ENCODE measurements at places on chromosomes 2 and 18. TPM values are rescaled to one million over a fixed set of nuclear protein-coding genes. Genes with fewer than 3 reads are reported as not detected.
A peak's percentile ranks its signal among the peaks of the same experiment; 100 is the strongest.

DNA sequence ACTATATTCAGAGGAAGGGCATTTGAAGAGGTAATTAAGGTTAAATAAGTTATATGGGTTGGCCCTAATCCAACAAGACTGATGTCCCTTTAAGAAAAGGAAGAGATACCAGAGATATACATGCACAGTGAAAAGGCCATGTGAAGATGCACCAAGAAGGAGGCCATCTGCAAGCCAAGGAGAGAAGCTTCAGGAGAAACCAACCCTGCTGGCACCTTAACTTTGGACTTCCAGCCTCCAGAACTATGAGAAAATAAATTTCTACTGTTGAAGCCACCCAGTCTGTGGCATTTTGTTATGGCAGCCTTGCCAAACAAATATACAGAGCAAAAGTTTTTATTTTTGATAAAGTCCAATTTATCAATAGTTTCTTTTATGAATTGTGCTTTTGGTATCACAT lies 51.0 kb downstream of the MAP4K3 start:
- no peak for DNase-seq

GRCh38 chr2:8058652-8059051 lies 623.2 kb upstream of the ID2 start:
- DNase-seq, result no peak

DNA sequence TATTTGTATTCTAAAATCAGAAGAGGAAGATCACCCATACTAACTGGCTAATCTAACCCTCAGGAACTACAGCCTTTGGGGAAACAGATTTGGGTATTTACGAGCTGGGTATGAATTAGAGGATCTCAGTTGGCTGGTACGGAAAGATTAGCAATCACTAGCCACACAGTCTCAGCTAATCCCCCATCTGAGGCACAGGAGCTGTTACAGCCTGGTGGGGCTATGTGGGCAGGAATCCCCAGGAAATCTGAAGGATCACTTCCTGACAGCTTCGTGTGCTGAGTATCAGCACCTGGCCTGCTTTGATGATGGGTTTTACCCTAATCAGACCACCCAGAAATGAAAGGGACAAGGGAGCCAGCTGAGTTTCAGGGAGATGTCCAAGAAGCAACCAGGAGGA lies 206.3 kb downstream of the AFF3 start:
- DNase-seq, result no peak

- DNase-seq, result no peak
These were observed 652.7 kb downstream of the DCDC2C start for GRCh38 chr2:4356109-4356508.

DNA sequence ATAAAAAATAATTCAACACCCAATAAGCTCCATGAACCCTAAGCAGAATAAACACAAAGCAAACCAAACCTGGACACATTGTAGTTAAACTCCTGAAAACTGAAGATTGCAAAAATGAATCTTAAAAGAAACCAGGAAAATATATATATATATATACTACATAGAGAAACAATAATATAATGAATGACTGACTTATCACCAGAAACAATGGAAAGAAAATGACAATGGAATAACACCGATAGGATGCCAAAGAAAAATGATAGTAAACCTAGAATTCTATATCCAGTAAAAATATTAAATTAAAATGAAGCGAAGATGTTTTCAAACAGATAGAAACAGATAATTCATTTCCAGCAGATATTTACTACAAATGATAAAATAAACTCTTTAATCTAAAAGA lies 346.9 kb downstream of the IRS1 start:
- DNase-seq, result no peak

GRCh38 chr18:75029481-75029880 lies 179.5 kb downstream of the PTGR3 start:
- DNase-seq, result no peak

- no peak for DNase-seq
These were observed 45.1 kb downstream of the FARSB start for GRCh38 chr2:222610746-222611145.

DNA sequence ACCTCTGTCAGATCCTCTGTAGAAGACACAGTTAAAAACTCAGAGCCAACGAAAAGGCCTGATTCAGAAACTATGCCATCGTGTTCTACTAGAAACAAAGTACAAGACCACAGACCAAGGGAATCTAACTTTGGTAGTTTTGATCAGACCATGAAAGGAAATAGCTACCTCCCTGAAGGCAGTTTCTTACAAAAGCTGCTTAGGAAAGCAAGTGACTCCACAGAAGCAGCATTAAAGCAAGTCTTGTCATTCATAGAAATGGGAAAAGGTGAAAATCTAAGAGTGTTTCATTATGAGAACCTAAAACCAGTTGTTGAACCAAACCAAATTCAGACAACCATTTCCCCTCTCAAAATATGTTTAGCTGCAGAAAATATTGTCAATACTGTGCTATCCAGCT lies 58.2 kb downstream of the FSIP2 start:
- no peak for DNase-seq

DNA sequence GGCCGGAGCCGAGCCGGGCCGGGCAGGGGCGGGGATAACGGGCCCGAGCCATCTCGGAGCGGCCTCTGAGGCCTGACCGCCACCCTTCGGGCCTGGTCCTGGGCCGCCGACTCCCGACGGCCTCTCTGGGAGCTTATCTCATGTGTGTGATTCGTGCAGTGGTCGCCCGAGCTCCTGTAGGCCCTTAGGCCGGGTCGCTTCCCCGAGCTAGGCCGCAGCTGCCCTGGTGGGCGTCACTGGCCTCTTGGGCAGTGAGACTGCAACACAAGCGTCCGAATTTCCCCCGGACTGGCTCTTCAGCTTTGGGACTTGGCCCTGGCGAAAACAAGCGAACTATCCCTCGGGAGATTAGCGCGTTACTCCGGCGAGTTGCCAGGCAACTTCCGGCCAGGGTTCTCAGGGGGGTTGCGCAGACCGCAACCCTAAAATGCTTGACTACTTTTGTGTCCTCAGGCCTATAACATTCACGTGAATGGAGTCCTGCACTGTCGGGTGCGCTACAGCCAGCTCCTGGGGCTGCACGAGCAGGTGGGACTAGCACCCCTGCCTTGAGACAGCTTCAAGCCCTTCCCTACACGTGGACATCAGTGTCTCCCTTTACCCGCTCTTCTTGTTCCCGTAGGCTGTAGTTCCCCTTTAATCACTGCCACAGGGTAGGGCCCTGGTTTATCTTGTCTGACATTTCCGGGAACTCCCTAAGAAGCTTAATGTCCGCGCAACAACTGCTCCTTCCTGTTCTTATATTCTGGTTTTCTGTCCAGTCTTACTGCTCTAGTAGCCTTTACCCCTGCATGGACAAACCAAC lies 602 bp downstream of the SNX17 start:
- peak; percentile 46 for DNase-seq

GRCh38 chr2:236264256-236264655 lies at the start of gene ASB18:
Gene ASB18, minus strand, starts transcription at chr2:236264406. Its CDS starts 61 bp downstream, at chr2:236264345.
- DNase-seq, result no peak

DNA sequence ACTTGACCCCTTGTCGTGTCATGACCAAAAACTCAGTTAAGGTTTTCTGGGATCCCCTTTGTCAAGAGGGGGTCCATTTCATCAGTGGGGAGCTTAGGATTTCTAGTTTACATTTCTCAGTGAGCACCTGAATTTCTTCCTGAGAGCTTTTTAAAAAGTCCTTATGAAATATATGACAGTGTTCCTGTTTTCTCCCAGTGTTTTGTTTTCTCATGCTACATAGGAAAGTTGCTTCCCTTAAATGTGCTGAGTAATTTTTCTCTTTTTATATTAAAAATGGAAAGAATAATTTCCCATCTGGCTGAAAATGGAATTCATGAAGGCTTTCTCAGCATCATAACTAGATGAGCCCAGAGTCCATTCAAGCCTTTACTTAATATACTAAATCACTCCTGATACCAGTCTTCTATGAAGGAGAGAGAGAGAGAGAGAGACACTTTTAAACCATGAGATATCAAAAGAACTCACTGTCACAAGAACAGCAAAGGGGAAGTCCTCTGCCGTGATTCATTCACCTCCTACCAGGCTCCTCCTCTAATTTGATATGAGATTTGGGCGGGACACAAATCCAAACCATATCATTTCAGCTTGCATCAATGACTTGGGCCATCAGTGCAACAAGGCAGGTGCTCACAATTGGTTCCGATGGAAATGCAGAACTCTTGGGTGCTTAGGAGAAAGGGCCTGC lies 61.1 kb downstream of the XRCC5 start:
- no peak for DNase-seq

DNA sequence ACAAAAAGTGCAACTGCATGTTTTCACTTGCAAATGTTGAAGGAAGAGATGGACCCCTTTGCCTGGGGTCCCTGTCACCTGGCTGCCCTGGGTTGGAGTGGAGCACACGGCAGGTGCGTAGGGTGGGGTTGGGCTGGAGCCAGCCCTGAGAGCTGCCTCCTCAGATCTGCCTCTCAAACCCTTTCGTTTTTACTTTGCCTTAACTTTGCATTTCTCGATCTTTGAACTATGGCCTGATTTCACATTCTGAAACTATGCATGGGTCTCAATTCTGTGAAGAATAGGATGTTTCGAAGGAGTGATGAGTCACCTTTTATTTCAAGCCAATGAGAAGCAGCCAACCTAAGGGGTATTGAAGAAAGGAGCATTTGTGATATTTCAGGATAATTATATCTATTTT lies 132.8 kb downstream of the ACOXL start:
- DNase-seq, result no peak

Gene SANBR
- 4.8 TPM for polyA plus RNA-seq

Gene FBXO36
- polyA plus RNA-seq, result 0.92 TPM

Gene EPHA4
- 11.9 TPM for polyA plus RNA-seq

Gene ANKRD62
- not detected for polyA plus RNA-seq

Gene TNFAIP6
- not detected for polyA plus RNA-seq

Gene SGPP2
- polyA plus RNA-seq, result not detected

Gene ITPRIPL1
- 2.6 TPM for polyA plus RNA-seq

Gene ADRA2B
- not detected for polyA plus RNA-seq

Gene UGT1A10
- not detected for polyA plus RNA-seq

Gene DSC1
- not detected for polyA plus RNA-seq

Gene DSEL
- polyA plus RNA-seq, result 2.0 TPM

Gene HSPD1
- 73.2 TPM for polyA plus RNA-seq

Gene LOXHD1
- polyA plus RNA-seq, result not detected

Gene GATA6
- polyA plus RNA-seq, result 3.9 TPM
